ENCODE measurements at places on chromosomes 3 and 15.
A peak's percentile ranks its signal among the peaks of the same experiment; 100 is the strongest.

DNA sequence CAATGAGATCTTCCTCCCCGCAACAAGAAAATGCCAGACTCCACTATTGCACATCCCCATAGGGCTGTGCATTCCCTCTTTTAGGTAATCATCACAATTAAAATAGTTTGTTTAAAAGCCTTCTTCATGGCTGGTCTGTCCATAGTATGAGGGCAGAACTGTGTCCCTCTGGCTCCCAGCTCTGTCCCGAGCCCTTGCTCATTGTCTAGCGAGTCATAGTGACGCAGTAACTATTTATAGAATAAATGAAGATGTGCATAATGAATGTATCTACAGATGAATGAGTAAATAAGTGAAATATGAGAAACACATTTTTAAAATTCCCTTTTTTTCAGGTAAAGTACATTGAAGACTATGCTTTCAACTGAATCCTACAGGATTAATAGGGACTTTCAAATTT is 128.4 kb upstream of the TMC3 start:
- DNase-seq: no peak

DNA sequence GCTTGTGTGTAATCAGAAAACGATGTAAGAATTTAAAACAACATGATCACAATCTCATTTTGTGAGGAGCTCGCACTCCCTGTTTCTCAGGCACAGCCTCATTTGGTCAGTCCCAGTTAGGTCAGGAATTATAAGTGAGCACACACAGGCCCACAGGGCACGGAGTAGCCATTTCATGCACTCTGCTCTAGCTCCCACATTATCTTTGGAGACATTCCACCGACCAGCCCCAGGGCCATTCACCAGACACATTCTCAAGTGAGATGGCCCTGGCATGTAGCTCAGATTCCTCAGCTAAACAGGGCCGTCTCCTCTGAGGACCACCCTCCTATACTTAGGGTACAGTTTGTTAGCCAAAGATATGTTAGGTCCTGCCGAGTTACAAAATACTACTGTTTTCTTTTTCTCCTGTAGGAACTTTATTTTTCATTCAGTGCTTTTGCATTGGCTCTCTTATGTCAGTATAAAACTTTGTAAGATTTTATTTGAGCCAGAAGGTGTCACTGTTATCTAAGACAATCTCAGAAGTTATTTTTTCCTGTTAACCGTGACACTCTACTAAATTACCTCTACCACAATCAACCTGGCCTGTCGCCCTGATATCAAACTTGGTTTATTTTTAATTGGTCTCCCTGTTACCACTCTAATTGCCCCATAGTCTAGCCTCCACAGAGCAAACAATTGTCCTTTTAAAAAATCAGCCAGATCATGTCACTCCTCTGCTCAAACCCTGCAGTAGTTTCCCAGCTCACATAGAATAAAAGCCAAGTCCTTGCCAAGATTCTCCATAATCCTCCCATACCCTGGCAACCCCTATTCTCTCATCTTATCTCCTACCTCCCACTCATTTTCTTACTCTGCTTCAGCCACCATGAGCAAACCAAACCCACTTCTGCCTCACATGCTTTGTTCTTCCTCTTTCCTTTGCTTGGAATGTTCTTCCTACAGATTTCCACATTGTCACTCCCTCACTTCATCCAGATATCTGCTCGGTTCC is 105.7 kb downstream of the PPP2R3A start:
- DNase-seq: peak; percentile 31

- DNase-seq: peak; percentile 1
Measured at GRCh38 chr3:41075975-41076374, 123.3 kb upstream of the CTNNB1 start.

DNA sequence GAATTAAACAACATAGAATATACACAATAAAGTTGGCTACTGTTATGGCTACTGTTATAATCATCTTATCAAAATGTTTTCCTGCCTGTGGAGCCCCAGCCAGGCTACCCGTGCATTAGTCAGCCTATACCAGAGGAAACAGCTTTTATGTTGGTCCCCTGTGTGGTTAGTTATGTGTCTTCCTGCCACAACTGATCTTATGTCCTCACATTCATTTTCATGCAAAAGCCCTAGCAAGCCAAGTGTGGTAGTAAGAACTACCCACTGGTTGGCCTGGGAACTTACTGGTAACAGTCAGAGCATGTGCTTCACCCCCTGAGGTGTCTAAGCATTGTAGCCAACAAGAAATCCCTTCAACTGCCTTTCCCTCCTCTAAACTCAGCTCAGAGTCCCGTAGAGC is 21.8 kb downstream of the MGLL start:
- no peak for DNase-seq

- DNase-seq: no peak
Measured at GRCh38 chr3:181253796-181254195, 264.3 kb upstream of the DNAJC19 start.

DNA sequence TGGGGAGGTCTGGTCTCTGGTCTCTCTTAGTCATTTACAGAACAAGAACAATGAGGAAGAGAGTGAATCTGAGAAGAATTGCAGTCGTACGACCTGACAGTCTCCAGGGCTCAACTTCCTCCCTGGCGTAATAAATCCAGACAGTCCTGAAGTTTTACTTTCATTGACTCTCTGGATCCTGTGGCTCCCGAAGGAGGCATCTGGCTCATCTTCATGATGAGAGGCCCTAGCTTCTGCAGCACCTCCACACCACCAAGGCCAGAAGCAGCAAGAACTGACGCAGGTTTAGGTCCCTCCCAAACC is 11.8 kb upstream of the CYFIP1 start:
- DNase-seq: no peak

GRCh38 chr15:51842852-51843737 is 13.6 kb downstream of the TMOD3 start:
- peak; percentile 51 for DNase-seq

DNA sequence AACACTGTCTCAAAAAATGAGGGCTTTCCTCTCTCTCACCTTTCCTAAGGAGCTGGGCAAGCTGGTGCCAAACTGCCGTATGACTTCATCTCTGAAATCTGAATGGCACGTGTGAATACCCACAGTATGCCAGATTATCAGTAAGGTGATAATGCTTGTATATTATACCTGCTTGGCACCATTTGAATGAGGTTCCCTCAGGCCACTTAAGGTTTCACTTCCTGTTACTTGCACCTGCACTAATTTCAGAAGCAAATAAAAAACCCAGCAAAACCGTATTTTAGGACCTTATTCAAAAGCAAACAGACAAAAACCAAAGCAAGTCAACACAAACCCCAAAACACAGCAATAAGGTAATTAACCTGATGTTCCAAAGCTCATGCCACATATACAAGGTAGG is 19.7 kb downstream of the FOXP1 start:
- DNase-seq: no peak

- no peak for DNase-seq
Measured at GRCh38 chr3:162165346-162165745, 668.7 kb downstream of the OTOL1 start.

- no peak for DNase-seq
Measured at GRCh38 chr3:40843851-40844548, 319.2 kb downstream of the ZNF621 start.

GRCh38 chr3:25427942-25428788 is at the start of gene RARB:
Gene RARB, plus strand, starts transcription at chr3:25428263. Its CDS starts 469 bp downstream, at chr3:25428732.
- DNase-seq: no peak

- no peak for DNase-seq
Measured at GRCh38 chr15:93020976-93021772, 67.8 kb downstream of the RGMA start.

DNA sequence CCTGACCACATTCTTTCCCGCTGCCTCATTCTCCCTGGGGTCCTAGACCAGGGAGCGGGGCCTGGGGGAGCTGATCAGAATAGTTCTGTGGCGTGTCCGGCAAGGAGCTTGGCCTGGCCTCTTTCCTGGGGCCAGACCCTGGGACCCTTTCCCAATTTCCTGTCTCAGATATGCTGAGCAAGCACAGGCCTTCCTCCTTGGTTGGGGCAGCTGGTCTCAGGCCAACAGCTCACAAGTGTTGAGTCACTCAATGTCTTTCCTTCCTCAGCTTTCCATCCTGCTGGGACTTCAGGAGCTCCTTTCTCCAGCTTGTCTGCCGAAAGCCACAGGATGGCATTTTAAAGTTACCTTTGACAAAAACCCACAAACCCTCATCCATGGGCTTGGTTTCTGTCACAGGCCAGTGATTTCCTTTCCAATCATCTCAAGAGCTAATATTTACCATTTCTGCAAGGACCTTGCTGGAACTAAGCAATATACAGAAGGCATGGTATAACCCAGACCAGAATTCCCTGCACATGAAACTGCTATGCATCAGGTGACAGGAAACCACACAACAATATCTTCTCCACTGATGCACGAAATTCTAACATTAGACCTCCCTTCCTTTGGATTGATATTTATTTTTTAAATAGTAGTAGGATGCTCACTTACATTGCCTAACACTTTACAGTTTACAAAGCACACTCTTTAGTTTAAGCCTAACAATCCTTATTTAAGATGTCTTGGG is 19.5 kb upstream of the TIMP4 start:
- DNase-seq: no peak

- no peak for DNase-seq
Measured at GRCh38 chr15:79172801-79173460, 82.4 kb upstream of the RASGRF1 start.

GRCh38 chr3:122325769-122326168 is 721 bp downstream of the CSTA start:
- no peak for DNase-seq

DNA sequence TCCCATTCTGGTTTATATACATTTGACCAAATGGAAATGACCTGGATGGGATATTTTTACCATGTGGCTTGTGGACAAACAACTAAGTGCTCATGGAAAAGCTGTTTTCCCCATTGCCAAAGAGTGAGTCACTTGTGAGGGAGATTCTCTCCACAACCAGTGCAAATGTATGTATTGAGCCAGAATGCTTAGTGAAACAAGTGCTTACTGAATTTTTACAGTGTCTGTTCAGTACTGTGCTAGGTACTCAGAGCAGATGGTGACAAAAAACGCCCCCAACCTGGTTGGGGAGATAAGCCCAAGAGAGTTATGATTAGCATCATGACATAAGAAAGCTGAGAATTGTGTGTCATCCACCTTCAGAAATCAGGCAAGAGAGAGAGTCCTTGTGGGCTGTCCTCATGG is 2.3 kb downstream of the CHP1 start:
- peak; percentile 72 for DNase-seq

- DNase-seq: no peak
Measured at GRCh38 chr3:61628636-61629035, 67.3 kb downstream of the PTPRG start.

- peak; percentile 96 for DNase-seq
Measured at GRCh38 chr15:77064539-77065308, 6.2 kb downstream of the TSPAN3 start.

- DNase-seq: no peak
Measured at GRCh38 chr3:196932600-196932999, 9.7 kb downstream of the NCBP2 start.

- no peak for DNase-seq
Measured at GRCh38 chr3:7271631-7272030, 410.7 kb downstream of the GRM7 start.

DNA sequence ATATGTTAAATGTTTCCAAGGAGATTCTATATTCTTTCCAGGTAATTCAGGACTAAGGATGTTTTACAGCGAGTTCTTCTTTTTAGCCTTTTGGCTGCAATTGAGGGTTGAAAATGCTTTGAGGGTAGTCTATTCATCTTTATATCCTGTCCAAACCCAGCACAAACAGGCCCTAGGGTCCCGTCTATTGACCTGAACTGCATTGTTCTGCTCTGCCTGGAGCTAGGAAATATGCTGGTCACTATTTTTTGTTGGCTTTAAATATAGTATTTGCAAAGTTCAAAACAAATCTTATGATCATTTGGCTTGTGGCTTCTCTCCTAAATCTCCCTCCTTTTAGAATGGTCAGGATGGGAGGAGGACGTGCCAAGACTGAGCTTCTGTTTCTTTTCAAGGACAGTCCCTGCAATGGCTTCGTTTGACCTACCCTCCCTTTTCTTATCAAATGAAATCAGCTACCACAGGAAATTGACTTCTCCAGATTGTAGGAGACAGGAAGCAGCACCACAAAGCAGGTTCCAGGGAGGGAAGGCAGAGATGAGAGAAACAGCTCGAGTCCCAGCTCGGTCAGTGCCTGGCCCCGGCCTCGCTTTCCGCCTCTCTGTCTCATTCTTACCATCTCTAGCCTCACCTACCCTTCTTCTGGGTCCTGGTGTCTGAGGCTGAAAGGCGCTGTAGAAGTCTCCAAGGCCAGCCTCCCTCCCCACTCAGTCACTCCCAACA is 27.6 kb upstream of the NRROS start:
- no peak for DNase-seq

DNA sequence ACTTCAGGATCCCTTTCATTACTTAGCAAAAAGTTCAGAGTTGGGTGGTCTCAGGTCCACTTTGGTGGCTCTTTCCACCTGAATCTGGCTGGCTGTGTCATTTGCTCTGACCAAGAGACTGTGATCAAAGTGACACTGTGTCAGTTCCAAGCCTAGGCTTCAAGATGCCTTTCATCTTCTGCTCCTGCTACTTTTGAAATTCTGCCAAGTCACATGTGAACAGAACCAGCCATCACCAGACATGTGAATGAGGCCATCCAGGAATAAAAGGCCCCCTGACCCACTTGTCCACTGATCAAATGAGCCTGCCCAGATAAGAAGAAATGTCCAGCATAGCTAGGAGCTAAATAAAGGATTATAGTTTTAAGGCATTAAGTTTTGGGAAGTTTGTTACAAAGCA is 132.2 kb downstream of the OSBPL10 start:
- DNase-seq: no peak

DNA sequence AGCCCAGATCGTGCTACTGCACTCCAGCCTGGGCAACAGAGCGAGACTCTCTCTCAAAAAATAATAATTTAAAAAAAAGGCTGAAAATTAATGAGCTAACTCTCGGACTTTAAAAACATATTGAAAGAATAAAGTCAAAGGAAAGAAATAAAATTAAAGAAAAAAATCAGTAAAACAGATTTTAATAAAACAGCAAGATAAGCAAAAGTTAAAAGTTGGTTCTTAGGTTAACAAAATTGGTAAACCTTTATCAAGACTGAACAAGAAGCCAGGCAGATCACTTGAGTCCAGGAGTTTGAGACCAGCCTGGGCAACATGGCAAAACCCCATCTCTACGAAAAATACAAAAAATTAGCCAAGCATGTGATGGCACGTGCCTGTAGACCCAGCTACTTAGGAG is 20.7 kb downstream of the TRPM7 start:
- no peak for DNase-seq
